Naive thymus-derived CD8-positive, alpha-beta T cell (primary cell): ENCODE measurements at places on chromosomes 13 and 19. TPM values are rescaled to one million over a fixed set of nuclear protein-coding genes. Genes with fewer than 3 reads are reported as not detected.

The SMIM7 gene
- 102 TPM for total RNA-seq

The KLK12 gene
- not detected for total RNA-seq

The TICAM1 gene
- total RNA-seq: 7.2 TPM

DNA sequence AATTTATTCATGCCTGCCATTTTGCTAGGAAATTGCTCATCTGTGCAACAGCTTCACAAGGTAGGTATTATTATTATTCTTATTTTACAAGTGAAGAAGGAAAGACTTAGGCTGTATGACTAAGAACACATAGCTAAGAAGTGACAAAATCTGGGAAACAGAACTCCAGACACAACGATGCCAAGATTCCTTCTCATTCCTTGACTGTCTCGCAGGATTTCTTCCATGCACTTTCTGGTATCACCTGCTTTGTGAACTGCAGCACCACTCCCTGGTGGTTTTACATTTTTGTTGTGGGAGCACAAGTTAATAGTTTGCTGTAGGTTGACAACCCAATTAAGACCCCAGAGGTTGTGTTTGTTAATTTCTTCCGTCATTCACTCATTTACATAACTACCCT is 188.5 kb downstream of the LACC1 start:
- no peaks in the 10 kb centered on the region for H3K36me3 ChIP-seq
- no peak overlapping the region for H3K27ac ChIP-seq
- no peak for DNase-seq
- H3K27me3 ChIP-seq: peaks cover 8% of the 10 kb centered on the region

DNA sequence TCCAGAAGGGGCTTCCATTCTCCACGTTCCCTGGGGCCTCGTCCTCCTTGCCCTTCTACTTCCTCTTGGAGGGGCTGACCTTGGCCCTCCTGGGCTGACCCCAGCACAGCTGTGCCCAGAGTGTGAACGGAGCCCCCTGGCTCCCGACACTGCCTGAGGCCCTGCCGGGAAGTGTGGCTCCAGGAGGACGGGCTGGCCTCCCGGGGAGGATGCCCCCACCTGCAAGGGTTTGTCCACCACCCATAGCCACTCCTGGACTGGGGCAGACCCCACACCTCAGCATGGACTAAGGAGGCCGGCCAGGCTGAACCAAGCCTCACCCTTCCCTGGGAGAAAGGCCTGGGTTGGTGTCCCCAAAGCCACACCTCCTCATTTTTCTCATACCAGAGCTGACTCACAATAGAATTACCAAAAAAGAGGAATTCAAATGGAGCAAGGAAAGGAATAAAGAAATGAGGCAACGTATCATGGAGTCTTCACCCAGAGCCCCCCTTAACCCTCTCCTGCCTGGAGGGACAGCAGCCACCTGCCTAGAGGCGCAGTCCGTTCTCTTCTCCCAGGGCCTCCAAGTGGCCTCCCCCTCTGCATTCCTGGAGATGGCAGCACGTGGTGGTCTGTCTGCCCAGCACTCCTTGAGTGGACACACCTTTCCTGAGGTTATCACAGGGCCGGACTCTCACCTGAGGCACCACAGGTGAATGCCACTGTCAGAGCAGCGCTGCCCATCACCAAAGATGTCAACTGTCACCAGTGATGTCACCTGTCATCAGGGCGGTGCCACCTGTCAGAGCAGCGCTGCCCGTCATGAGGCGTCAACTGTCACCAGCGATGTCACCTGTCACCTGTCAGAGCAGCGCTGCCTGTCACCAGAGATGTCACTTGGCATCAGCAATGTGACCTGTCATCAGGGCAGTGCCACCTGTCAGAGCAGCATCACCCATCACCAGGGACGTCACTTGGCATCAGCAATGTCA is 3.1 kb upstream of the C13orf46 start:
- peaks cover 5% of the 10 kb centered on the region for H3K36me3 ChIP-seq
- no peak for DNase-seq
- H3K4me1 ChIP-seq: peaks cover 7% of the 10 kb centered on the region
- no peaks in the 10 kb centered on the region for H3K27me3 ChIP-seq
- H3K4me3 ChIP-seq: no peak overlapping the region

DNA sequence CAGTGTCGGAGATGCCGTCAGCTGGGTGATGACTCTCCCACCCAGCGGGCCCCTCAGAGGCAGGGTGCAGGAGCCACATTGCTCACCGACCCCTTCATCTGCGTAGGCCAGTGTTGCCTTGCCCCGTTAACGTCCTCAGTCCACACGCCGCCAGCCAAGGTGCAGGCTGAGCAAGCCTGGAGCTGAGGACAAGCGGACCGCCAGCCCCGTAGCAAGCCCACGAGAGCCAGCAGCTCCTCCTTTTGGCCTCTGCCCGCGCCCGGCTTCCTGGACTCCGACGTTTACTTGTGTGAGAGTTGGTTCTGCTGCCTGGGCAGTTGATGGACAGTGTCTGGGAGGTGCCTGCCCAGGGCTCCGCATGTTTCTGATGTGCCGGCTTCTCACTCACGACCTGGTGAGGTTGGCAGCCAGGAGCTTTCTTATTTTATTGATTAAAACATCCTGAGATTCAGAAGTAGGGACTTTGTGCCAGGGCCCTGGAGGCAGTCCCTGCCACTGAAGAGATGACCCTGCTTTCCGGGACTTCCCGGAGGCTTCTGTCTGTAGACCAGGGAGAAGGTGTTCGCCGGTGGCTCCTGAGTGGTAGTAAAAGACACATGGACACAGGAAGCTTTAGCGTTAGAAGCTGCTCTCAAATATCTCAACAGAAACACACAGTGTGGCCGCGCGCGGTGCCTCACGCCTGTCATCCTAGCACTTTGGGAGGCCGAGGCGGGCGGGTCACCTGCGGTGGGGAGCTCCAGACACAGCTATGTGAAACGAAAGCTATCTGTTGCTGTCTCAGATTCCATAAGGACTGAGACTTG is 5.8 kb downstream of the DAZAP1 start:
- H3K27me3 ChIP-seq: no peaks in the 10 kb centered on the region
- H3K36me3 ChIP-seq: peaks cover 62% of the 10 kb centered on the region
- peaks cover 42% of the 10 kb centered on the region for H3K4me1 ChIP-seq
- H3K27ac ChIP-seq: no peak overlapping the region
- DNase-seq: no peak

DNA sequence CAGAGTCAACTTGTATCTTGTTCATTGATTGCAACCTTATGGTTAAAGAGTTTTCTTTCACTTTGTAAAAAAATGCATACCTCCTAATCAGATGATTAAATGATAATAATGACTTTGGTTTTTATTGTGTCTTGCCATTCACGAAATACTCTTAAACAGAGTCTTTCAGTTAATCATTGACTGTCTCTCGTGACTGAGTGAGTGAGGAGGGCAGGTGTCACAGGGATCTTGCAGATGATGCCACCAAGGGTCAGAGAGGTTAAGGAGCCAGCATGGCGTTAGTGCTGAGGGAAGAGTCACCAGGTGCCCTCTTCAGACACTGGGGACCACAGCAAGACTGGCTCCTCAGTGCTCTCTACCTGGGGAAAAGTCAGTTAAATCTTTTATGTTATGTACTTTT is 8.0 kb downstream of the GPATCH1 start:
- H3K36me3 ChIP-seq: peaks cover 6% of the 10 kb centered on the region
- H3K4me1 ChIP-seq: peaks cover 6% of the 10 kb centered on the region
- DNase-seq: no peak

- no peaks in the 10 kb centered on the region for H3K36me3 ChIP-seq
- no peak overlapping the region for H3K27ac ChIP-seq
- no peak for DNase-seq
- H3K4me1 ChIP-seq: no peaks in the 10 kb centered on the region
- no peaks in the 10 kb centered on the region for H3K27me3 ChIP-seq
These were observed 1255.9 kb upstream of the MIR17HG start for GRCh38 chr13:90091611-90092010.

- DNase-seq: no peak
- H3K27me3 ChIP-seq: peaks cover 18% of the 10 kb centered on the region
- no peaks in the 10 kb centered on the region for H3K36me3 ChIP-seq
- H3K4me1 ChIP-seq: peaks cover 15% of the 10 kb centered on the region
- no peak overlapping the region for H3K4me3 ChIP-seq
These were observed 35.0 kb upstream of the ALOX5AP start for GRCh38 chr13:30700364-30700763.

DNA sequence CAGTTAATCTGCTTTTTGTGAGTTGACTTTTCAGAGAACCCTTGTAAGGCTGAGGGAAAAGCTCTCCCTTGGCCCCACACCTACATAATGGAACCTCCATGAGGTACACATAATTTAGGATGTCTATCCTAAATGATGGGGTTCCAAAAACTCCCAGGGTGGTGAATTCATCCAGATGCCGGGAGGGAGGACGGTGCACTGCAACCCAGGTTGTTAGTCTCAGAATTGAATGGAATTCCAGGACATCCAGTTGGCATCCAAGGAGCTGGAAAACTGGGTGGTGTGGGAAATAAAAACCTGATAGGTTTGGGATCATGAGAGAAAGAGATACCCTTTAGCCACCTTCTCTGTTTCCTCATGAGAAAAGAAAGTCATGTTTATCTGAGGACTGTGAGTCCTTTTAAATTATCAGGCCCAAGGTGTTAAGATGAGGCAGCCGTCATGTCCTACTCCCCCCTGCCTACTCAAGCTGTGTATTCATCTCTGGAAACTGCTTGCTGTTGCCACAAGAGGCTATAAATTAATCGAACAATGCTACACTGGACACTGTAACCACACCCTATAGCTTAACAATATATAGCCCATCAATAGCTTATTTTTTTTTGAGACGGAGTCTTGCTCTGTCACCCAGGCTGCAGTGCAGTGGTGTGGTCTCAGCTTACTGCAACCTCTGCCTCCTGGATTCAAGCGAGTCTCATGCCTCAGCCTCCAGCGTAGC is 49.5 kb downstream of the C13orf46 start:
- no peak for DNase-seq
- H3K4me3 ChIP-seq: no peak overlapping the region
- H3K4me1 ChIP-seq: no peaks in the 10 kb centered on the region
- peaks cover 30% of the 10 kb centered on the region for H3K27me3 ChIP-seq
- H3K27ac ChIP-seq: no peak overlapping the region

DNA sequence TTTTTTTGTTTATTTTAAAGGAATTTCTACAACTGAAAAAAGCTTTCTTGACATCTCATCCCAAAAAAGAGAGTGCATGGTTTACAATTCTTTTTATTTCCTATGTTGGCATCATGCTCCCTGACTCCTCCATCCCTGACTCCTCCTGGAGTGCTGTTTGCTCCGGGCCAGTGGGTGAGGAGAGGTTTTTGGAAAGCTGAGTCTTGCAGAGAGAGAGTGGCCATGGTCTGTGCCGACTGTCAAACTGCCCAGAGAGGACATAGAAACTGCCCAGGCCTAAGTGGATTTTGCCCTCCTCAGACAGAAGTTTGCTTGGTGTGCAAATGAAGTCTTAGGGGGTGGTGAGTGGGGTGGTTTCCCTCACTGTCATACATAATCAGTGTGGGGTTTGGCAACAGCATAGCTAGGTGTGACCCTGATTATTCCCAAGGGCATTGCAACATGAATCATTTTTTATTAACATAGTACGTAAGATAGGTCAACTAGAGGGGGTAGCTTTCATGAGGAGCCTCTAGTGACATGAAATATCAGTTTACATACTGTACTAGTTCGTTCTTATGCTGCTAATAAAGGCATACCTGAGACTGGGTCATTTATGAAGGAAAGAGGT is 179.8 kb upstream of the UBL3 start:
- DNase-seq: no peak
- H3K4me3 ChIP-seq: no peak overlapping the region
- H3K27ac ChIP-seq: no peak overlapping the region
- H3K36me3 ChIP-seq: no peaks in the 10 kb centered on the region
- no peaks in the 10 kb centered on the region for H3K27me3 ChIP-seq

- peak overlapping the region; percentile 87 for H3K27ac ChIP-seq
- H3K4me1 ChIP-seq: peaks cover 87% of the 10 kb centered on the region
- peaks cover 4% of the 10 kb centered on the region for H3K36me3 ChIP-seq
These were observed 4.6 kb downstream of the RANBP3 start for GRCh38 chr19:5973376-5973775.

GRCh38 chr13:106455190-106455589 is 80.3 kb downstream of the EFNB2 start:
- H3K4me3 ChIP-seq: no peak overlapping the region
- no peaks in the 10 kb centered on the region for H3K4me1 ChIP-seq
- H3K27me3 ChIP-seq: peaks cover 22% of the 10 kb centered on the region
- no peak for DNase-seq
- no peaks in the 10 kb centered on the region for H3K36me3 ChIP-seq
- H3K27ac ChIP-seq: no peak overlapping the region

DNA sequence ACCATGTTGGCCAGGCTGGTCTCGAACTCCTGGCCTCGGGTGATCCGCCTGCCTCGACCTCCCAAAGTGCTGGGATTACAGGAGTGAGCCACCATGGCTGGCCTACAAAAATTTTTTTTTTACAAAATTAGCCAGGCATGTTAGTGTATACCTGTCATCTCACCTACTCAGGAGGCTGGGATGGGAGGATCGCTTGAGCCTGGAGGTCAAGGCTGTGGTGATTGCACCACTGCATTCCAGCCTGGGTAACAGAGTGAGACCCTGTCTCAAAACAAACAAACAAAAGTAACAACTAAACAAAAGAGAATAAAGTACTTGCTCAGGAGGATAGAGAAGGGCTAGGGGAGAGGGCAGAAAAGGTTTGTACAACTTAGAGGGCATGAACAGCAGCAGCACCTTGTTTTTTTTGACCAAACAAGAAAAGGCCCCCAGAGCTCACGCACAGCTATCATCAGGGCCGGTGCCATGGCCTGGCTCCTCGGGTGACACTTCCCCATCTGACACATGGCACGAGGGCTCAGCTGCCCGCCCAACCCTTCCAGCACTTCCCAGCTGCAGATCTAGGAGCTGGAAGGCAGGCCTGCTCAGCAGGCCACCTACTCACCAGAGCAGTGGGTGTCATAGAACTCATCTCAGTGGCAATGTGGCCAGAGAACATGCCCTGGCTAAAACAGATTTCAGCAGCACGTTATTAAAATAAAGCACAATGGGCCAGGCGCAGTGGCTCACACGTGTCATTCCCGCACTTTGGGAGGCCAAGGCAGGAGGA is 8.6 kb upstream of the SLC7A9 start:
- H3K4me3 ChIP-seq: no peak overlapping the region
- H3K4me1 ChIP-seq: no peaks in the 10 kb centered on the region
- no peaks in the 10 kb centered on the region for H3K27me3 ChIP-seq
- DNase-seq: no peak
- no peaks in the 10 kb centered on the region for H3K36me3 ChIP-seq

DNA sequence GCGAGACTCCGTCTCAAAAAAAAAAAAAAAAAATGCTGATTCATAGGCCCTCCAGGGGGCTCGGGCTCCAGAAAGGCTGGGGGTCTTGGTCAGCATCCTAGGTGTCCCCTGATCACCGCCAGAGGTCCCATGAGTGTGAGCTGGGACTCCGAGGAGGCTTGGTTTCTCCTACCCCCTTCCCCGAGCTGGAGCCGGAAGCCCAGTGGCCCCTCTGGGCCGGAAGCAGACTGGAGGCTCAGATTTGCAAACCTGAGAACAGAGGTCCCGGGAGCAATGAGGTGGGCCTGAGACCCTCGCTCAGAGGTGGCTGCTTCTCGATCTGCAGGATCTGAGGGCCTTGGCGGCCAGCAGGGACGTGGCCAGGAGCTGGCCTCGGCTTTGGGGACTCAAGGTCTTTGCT is 41.5 kb downstream of the EFNA2 start:
- no peak overlapping the region for H3K4me3 ChIP-seq
- H3K36me3 ChIP-seq: peaks cover 6% of the 10 kb centered on the region
- peaks cover 10% of the 10 kb centered on the region for H3K4me1 ChIP-seq
- no peak overlapping the region for H3K27ac ChIP-seq
- H3K27me3 ChIP-seq: peaks cover 21% of the 10 kb centered on the region
- DNase-seq: no peak
